ENCODE measurements at places on chromosomes 12 and 14.

DNA sequence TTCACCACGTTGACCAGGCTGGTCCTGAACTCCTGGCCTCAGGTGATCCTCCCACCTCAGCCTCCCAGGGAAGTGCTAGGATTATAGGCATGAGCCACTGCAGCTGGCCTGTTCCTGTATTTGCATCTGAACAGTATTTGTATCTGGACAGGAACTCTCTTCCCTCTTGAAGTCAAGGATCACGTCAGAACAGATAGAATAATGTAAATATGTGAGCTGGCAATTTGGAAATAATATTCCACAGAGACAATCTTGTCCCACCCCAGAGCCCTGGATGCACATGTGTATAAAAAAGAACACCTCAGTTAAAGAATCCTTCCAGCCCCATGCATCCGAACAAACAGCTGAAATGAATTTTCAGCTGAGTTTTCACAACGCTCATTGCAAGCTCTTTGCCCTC lies 118.3 kb downstream of the VEZT start:
- DNase-seq: no peak

DNA sequence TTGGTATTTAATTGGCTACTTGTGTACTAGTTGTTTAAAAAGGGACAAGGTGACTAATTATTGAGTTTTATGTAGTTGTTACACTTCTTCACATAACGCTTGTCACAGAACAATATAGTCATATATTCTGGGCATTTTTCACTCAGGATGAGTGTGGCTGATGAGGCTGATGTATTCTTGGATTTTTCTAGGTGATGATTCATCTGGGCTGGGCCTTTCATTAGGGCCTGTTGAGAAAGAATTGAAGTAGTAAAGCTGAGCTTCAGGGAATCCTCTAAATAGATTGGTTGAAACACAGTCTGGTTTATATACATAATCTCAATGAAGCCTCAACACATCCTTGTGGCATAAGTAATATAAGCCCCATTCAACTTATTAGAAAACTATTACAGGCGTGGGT lies 445.7 kb downstream of the DAD1 start:
- no peak for DNase-seq

GRCh38 chr12:131141514-131141913 lies 187.8 kb downstream of the ADGRD1 start:
- no peak for DNase-seq

DNA sequence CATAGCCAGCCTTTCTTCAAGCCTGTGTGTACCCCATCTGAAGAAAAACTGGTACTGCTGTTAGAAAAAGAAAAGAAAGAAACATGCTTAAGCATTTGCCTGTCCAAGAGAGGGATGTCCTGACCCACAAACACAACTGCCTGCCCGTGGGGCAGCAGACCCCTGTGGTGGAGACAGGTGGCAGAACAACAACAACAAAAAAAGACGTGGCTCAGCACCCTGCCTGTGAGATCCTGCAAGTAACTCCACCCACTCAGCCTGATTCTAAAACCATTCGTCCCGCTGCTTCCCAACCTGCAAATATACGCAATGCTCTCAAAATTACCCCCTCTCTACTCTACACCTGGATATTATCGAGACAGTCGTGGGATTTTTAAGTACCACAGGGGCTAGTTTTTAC lies 64.9 kb upstream of the ZDHHC17 start:
- DNase-seq: no peak

DNA sequence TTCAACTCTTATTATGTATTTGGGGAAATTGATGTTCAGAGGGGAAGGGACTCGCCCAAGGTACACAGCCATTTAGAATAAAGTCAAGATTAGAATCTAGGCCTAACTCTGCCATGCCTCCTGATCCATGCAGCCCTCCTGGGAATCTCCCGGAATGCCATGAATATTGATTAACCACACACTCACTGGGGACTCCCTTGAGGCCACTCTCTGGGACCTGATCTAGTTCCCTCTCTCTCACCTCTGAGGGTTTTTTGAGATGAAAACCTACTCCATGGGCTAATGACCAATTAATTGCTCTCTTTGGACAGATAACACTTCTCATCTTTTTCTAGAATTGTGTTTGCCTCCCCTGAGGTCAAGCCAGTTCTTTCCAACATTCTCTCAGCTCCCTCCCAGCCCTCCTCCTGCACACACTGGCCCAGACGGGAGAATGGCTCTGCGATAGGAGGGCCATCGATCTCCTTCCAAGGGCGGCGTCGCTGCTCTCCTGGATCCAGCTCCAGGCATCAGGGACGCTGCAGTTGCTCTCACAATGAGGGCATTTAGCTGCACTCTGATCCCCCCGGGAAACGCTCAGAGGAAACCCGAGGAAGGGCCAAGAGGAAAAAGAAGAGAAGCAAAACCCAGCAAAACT lies 22.6 kb downstream of the WSCD2 start:
- DNase-seq: no peak

DNA sequence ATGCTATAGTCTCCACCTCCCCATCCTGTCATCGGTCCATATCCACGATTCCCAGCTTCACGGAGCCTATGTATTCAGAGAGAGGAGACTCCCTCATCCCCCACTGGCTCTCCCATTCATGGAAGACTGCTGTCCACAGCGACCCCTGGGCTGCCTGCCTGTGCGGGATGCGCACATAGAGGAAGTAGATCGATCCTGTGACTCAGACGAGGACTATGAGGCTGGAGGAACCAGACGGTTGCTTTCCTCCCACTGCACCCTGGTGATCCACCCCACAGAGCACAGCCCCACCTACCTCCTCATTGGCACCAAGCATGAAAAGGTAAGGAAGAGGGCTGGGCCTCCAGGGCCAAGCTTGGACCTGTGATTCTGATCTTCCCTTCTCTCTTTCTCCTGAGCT lies 24.4 kb downstream of the PIGH start:
- no peak for DNase-seq

- DNase-seq: no peak
These were observed 89.6 kb downstream of the DAAM1 start for GRCh38 chr14:59278111-59278510.

- no peak for DNase-seq
These were observed 530 bp upstream of the NEMF start for GRCh38 chr14:49853158-49853477.

DNA sequence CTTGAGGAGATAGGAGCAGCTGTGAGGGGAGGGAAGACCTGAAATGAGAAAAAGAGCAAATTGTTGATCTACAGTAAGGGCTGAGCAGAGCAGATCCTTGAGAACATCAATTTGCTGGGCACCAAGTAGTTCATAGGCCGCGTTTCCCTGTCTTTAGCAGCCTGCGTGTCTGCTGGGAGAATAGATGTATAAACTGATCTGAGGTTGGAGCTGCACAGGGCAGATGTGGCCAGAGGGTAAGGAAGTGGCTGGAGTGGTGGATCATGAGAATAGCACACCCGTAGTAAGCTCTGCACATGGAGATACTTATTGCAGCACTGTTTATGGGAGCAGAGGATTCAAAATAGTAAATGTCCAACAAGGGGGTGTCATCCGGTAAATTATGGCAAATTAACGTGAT lies 44.4 kb downstream of the NTF3 start:
- DNase-seq: no peak

DNA sequence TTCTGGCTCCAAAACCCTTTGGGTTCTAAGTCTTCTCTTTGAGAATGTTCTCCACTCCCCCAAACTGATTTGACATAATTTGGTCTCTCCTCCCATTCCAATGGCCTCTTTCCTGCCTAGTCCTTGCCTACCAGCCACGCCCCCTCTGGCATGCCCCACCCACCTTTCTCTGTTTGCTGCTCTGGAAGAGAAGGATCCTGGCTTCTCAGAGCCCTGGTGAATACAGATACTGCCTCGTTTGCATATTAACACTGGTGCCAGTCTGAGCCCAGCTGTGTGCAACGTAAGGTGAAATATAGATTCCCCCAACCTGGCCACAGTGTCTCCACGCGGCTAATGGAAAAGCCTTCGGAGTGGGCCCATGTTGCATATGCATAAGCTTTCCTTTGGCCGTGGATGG lies 79.7 kb downstream of the PAPOLA start:
- no peak for DNase-seq

GRCh38 chr12:26122681-26123481 lies 2.0 kb downstream of the BHLHE41 start:
- no peak for DNase-seq

- no peak for DNase-seq
These were observed at the start of gene TMTC1 for GRCh38 chr12:29783773-29784666. Gene TMTC1, minus strand, starts transcription at chr12:29783942. Its CDS starts 191 bp downstream, at chr12:29783751.

DNA sequence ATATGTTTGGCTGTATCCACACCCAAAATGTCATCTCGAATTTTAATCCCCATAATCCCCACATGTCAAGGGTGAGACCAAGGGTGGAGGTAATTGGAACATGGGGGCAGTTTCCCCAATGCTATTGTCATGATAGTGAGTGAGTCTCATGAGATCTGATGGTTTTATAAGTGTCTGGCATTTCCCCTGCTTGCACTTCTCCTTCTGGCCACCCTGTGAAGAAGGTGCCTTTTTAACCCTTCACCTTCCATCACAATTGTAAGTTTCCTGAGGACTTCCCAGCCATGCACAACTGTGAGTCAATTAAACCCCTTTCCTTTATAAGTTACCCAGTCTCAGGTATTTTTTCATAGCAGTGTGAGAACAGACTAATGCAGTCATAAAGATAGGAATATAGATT lies 216.7 kb upstream of the SSTR1 start:
- no peak for DNase-seq

- no peak for DNase-seq
These were observed 177.5 kb downstream of the PELI2 start for GRCh38 chr14:56295743-56296142.

- no peak for DNase-seq
These were observed 52.2 kb upstream of the CD163 start for GRCh38 chr12:7555752-7556151.

GRCh38 chr12:20211541-20211940 lies 156.8 kb upstream of the PDE3A start:
- DNase-seq: no peak

GRCh38 chr14:102140750-102141145 lies 1.1 kb downstream of the WDR20 start:
- DNase-seq: no peak

DNA sequence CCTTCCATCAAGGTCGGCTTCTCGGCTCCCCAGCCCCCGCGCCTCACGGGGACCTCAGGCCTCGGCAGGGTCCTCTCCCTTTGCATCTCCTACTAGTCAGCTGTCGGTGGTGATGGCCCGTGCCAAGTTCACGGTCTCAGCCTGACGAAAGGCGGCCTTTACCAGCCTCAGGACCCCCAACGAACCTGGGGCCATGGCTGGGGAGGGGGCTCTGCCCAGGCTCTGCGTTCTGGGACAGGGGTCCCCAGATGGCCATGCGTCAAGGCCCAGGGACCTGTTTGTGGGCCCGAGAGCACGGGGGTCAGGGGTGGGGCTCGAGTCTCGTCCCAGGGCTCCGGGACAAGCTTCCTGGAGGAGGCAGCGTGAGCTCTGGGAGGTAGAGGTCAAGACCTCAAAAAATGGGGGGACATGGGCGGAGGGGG lies 32.8 kb upstream of the DEGS2 start:
- no peak for DNase-seq

DNA sequence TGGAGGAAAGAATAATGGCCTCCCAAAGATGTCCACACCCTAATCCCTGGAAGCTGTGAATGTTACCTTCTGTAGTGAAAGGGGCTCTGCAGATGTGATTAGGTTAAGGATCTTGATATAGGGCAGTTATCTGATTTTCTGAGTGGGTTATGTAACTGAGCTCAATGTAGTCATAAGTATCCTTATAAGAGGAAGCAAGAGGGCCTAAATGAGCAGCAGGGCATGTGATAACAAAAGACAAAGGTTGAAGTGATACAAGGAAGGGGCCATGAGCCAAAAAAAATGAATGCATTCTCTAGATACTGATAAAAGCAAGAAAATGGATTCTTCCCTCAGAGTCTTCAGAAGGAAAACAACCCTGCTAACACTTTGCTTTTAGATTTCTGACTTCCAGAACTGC lies 78.8 kb downstream of the OSBPL8 start:
- no peak for DNase-seq

GRCh38 chr12:90989686-90990111 lies 15.1 kb downstream of the EPYC start:
- DNase-seq: no peak

GRCh38 chr12:62211510-62211909 lies 48.7 kb upstream of the USP15 start:
- no peak for DNase-seq

DNA sequence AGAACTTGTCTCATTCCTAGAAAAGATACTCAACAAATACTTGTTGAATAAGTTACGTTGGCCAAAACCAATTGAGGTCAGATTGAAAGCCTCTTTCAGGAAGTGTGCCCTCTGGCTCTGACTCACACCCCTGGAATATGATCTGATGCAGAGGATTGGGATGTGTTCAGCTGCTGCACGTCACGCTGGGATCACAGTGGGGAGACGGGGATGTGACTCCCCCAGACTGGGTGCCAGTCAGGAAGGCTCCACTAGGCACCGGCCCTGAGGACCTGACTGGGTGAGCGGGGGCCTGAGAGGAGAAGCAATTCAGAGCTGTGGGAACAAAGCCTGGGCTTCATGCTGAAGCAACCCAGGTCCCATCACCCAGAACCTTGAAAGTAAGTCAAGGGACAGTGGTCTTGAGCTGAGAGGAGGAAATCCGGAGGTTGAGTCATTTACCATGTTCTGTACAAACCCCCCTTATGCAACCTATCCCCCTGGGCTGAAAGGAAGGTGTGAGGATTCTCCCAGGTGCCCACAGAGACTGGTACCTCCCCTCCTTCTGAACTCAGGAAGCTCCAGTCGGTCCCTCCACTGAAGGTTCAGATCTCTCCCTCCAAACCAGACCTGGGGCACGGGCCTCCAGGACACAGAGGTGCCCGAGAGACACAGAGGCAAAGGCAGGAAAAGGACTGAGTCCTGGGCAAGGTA lies 3.9 kb downstream of the CEBPE start:
- DNase-seq: peak; percentile 5

GRCh38 chr12:53937099-53937498 lies 1.5 kb upstream of the HOXC13 start:
- DNase-seq: no peak

GRCh38 chr12:43621262-43621661 lies 69.3 kb upstream of the ADAMTS20 start:
- DNase-seq: no peak

DNA sequence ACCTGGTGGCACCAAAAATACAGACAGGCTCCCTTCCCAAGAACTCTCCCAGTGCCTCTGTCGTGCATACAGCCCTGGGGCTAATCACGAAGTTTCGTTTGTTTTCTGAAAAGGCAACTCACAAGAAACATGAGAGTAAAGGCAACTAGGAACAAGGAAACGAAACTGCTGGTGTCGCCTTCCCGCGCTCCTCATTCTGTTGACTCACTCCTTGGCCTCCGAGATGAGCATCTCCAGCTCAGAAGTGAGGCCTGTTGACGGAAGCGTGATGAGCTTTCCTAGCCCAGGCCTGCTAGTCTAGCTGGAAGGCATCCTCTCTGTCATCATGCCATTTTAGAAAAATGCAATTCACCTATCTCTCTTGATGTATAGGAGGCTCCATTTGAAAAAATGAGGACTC lies 50.5 kb downstream of the TTC9 start:
- no peak for DNase-seq

DNA sequence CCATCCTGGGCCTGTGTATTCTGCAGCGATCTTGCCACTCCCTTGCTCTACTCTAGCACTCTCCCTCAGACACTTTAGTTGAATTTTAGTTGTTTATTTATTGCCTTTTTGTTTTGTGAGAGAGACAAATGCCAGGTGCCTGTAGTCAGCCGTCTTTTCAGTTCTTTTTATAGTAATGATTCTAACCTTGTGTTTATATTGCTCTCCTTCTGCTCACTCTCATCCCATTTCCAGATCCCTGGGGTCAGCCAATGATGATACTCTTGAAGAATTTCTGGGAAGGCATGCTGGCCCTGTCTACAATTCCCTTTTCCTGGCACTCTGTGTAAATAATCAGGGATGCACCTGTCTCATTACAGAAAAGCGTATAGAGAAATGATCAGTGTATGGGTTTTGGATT lies 334.1 kb upstream of the MIS18BP1 start:
- no peak for DNase-seq

Measured in GOT3 (cell line).